ENCODE measurements at places on chromosomes 1 and 21.

- DNase-seq: no peak
Observed at GRCh38 chr1:227844320-227845146, 29.1 kb downstream of the PRSS38 start.

DNA sequence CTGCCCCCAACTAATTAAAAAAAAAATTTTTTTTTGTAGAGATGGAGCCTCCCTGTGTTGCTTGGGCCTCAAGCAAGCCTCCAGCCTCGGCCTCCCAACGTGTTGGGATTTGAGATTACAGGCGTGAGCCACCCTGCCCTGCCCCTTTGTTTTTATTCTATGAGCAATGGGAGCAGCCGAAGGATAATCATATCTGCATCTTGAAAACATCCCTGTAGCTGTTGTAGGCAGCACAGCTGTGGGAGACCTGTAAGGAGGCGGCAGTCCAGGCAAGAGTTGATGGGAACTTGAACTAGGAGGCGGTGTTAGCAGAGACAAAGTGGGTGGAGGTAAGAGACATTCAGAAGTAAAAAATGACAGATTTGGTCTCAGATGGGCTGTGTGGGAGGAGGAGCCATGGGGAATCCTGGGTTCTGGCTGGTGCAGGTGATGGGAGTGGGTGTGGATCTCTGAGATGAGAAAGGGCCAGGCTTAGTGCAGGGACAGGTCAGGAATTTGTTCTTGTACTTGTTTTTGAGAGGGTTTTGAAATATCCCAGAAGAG is 31.3 kb downstream of the STUM start:
- no peak for DNase-seq

DNA sequence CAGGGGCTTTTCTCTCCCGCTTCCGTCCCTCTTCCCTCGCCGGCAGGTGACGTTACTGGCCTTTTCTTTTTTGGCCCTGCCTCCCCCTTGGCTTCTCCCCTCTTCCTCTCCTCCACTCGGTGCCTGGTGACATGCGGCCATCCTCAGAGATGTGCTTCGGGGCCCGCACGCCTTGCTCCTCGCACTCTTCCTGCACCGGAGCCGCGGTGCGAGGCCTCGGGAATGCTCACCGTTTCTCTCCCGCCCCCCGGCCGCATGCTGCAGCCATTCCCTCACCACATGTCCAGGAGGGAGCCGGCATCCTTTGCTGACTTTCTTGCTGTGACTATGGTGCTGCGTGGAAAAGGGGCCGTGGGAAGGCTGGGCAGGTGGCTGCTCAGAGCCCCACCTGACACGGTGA is 39.3 kb downstream of the PDE9A start:
- DNase-seq: no peak

GRCh38 chr1:32997381-32997891 is 32.8 kb upstream of the RNF19B start:
- no peak for DNase-seq

GRCh38 chr21:33836408-33836807 is 79.2 kb downstream of the ATP5PO start:
- DNase-seq: no peak

DNA sequence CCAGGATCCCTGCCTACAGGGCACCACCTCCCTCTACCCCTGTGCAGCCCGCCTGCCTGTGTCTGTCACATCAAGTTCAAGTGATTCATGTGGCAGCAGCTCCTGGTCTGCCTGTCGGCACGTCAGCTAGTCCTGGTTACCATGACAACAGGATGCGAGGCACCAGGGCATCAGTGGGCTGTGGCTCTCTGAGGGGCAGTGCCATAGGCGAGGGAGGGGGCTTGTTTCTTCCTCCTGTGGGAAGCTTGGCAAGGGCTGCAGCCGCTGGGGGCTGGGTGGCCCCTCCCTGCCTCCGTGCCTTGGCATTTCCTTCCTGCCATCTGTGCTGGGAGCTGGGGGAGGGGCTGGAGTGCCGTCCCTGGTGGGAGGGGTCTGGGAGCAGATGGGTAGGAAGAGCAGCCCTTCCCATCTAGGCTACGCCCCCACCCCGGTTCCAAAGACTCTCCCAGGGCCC is 43.1 kb downstream of the FOXO6 start:
- DNase-seq: no peak

DNA sequence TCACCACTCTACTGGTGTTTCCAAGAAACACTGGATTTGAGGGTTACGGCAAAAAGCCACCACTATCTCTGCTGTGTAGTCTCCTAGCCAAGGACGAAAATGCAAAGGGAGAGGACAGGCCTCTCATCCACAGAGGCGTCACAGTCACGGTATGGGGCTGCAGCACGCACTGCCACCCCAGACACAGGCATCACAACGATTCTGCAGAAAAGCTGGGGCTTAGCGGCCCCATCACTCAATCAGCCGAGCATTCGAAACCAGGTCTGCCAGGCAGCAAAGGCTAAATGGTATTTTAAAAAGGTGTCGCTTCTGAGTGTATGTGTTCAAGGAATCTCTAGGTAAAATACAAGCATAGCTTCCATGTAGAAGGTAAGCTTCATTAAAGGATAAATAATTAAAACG is 1.4 kb downstream of the RIPK4 start:
- DNase-seq: no peak

- DNase-seq: no peak
Observed at GRCh38 chr1:156663178-156663577, 14.0 kb downstream of the NES start.
